Activated naive CD8-positive, alpha-beta T cell treated with anti-CD3 and anti-CD28 coated beads, Interleukin-2, amount 10 ng/mL, durations not matched to agents 7 days and 5 days (primary cell): ENCODE measurements at places on chromosomes 4 and X.
A peak's percentile ranks its signal among the peaks of the same experiment; 100 is the strongest.

DNA sequence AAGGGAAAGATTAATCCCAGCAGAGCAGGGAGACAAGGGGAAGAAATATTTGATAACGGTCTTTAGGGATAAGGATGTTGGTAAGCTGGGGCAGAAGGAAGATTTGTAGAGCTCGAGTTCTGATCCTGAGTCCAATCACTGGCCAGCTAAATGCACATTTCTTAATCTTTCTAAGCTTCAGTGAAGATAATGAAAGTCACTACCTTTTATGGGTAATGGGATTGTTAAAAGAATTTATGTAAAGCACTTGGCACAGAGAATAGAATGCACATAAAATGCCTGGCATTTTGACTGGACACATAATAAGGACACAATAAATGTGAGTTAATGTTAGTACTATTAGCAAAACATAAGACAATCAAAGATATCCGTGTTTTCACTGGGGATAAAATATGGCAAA is 43.3 kb downstream of the NCAPG start:
- no peaks in the 10 kb centered on the region for H3K4me1 ChIP-seq
- H3K4me3 ChIP-seq: no peak overlapping the region
- no peak overlapping the region for H3K27ac ChIP-seq
- DNase-seq: no peak

- no peak overlapping the region for H3K4me3 ChIP-seq
- DNase-seq: no peak
- H3K27me3 ChIP-seq: peaks cover 22% of the 10 kb centered on the region
Measured at GRCh38 chr4:158996669-158997074, 106.2 kb upstream of the RAPGEF2 start.

DNA sequence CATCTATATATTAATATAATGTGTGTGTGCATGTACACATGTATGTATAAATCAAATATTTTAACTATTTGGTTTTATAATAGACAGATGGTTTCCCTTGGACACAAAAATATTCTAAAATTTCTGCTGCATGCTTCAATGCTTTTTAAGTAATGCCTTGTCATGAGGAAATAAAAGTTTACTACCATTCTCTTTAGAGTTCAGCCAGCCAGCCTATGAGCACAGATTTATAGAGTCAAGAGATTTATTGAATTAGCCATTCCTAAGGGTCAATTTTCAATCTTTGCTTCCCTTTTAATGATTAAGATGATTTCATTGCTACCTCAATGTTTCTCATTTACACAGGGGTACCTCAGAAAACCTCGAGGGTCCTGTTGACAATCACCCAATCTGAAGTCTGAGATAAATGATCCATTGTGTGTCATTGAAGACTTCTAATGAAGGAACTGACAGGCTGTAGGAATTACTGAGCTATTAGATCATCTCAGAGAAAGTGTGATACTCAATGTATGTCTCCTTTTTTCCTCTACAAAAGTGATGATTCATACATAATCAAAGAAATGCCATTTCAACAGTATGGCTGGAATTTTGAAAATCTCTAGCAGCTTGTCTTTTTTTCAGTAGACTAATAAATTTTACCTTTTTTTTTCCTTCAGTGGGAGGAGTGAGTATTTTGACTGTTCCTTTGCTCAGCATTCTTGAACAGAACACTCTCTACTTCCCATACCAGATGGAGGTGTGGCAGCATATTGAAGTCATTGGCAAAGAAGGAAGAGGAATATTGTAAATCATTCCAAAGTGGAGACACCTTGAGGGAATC is 222.6 kb upstream of the PCDH18 start:
- DNase-seq: no peak
- H3K4me1 ChIP-seq: no peaks in the 10 kb centered on the region
- no peak overlapping the region for H3K4me3 ChIP-seq
- H3K27me3 ChIP-seq: no peaks in the 10 kb centered on the region
- no peaks in the 10 kb centered on the region for H3K36me3 ChIP-seq

DNA sequence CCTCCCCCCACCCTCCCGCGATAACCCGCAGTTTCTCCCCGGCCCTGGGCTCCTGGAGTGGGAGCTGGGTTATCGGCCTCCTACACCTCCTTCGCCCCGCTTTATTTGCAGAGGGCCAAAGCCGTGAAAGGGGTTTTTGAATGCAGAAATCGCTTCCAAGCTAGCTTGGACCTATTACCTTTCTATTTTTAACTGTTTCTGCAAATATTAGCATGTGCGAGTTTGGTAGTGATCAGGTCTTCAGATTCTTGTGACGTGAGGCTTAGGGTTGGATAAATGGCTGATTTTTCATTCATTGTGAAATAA is 1.3 kb downstream of the USP9X start:
- peaks cover 19% of the 10 kb centered on the region for H3K4me1 ChIP-seq
- H3K27ac ChIP-seq: peak overlapping the region; percentile 96
- no peak for DNase-seq
- H3K4me3 ChIP-seq: peak overlapping the region; percentile 88
- H3K36me3 ChIP-seq: peaks cover 4% of the 10 kb centered on the region

DNA sequence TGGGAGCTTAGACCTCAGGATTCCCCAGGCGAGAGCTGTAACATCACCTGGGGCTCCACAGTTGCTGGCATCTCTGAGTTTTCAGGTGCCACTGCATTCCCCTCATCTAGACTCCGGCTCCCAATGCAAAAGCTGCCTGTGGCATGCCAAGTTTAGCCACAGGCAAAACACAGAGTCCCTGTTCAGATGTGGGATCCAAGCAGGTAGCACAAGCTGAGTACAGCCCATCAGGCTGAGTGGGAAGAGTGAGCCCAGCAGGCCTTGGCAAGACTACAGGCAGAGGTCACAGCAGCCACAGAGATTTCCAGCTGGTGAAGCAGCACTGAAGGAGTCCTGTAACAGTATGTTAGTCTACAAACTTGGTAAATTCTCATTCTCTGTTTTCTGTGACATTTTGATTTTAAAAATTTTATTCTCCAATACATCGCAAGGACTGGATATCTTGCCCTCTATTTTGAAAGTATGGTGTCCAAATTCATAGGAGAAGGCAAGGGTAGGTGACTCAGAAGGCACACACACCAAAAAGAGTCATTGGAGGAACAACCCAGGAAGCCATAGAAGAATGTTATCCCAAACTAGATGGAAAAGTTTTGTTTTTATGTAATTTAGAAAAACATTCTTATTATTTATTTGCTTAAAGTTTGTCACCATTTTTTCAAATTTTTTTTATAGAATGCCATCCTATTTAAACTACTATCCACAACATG is 13.6 kb upstream of the CXCL2 start:
- H3K4me3 ChIP-seq: no peak overlapping the region
- no peaks in the 10 kb centered on the region for H3K4me1 ChIP-seq
- no peak overlapping the region for H3K27ac ChIP-seq
- no peak for DNase-seq

- H3K4me1 ChIP-seq: no peaks in the 10 kb centered on the region
- H3K27ac ChIP-seq: no peak overlapping the region
- no peaks in the 10 kb centered on the region for H3K27me3 ChIP-seq
- no peaks in the 10 kb centered on the region for H3K36me3 ChIP-seq
Measured at GRCh38 chrX:15391850-15392249, 7.6 kb upstream of the VEGFD start.

GRCh38 chr4:10949039-10949733 is 264.6 kb upstream of the CLNK start:
- no peaks in the 10 kb centered on the region for H3K36me3 ChIP-seq
- no peak for DNase-seq
- H3K27ac ChIP-seq: no peak overlapping the region
- peaks cover 6% of the 10 kb centered on the region for H3K27me3 ChIP-seq
- H3K4me1 ChIP-seq: peaks cover 5% of the 10 kb centered on the region
